ENCODE measurements at places on chromosomes 1 and 21. TPM values are rescaled to one million over a fixed set of nuclear protein-coding genes. Genes with fewer than 3 reads are reported as not detected.

RCAN3 gene
- total RNA-seq = 5.9 TPM

SELL gene
- total RNA-seq = 1.1 TPM

CDCA8 gene
- 0.60 TPM for total RNA-seq

FMOD gene
- 7.7 TPM for total RNA-seq

CLIC6 gene
- 6.8 TPM for total RNA-seq

C8B gene
- total RNA-seq = not detected

FCGR3B gene
- 4.8 TPM for total RNA-seq

PPIAL4G gene
- total RNA-seq = not detected

CFHR3 gene
- total RNA-seq = not detected

GRIK3 gene
- total RNA-seq = 0.65 TPM

TNFRSF4 gene
- 1.4 TPM for total RNA-seq
